ENCODE measurements at places on chromosomes 12 and 14. TPM values are rescaled to one million over a fixed set of nuclear protein-coding genes. Genes with fewer than 3 reads are reported as not detected.

Gene CHGA
- not detected for total RNA-seq

Gene ACOT4
- 0.61 TPM for total RNA-seq

DNA sequence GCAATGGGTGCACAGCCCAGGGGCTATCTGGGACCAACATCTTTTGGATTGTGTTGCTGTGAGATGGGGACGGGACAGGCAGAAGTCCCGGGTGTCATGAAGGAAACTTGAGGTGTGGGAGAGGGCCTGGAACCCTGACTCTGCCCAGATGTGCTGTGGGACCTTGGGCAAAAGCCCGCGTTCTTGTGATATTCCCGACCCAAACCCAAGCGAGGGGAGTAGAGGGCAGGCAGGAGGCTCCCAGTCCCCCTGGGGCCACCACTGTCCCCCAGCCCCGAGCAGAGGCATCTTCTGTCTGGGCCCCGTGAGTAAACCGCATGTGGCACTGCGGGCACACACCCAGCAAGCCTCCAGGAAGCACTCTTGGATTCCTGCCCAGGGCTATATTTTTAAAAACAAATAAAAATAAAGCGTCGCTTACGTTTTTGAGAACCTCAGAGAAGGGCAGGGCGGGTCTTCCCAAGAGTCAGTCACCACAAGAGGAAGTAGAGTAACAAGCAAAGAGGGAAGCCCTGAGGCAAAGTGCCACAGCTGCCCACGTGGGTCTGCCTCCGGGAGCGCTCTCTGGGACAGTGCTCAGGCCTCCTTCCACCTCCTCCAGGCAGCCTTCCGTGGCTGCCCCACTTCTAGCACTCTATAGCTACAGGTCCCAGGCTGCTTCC, 39.5 kb downstream of the BEGAIN start:
- peak; percentile 79 for DNase-seq

DNA sequence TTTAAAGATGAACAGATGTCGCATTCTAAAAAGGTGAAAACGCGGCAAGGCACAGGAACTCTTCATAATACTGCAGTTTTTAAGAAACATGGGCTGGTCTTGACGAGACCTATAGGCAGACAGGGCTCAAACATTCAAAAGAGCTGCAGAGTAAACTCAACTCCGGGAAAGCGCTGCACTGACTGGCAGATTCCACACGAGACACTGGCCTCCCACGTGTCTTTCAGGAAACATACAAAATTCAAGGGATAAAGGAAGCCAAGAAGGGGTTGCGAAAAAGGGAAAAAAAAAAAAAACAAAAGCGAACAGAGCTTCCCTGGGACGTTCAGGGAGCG, 614 bp upstream of the ARF6 start:
- no peak for DNase-seq

GRCh38 chr12:132554845-132555630, 55.3 kb downstream of the LRCOL1 start:
- DNase-seq, result no peak

DNA sequence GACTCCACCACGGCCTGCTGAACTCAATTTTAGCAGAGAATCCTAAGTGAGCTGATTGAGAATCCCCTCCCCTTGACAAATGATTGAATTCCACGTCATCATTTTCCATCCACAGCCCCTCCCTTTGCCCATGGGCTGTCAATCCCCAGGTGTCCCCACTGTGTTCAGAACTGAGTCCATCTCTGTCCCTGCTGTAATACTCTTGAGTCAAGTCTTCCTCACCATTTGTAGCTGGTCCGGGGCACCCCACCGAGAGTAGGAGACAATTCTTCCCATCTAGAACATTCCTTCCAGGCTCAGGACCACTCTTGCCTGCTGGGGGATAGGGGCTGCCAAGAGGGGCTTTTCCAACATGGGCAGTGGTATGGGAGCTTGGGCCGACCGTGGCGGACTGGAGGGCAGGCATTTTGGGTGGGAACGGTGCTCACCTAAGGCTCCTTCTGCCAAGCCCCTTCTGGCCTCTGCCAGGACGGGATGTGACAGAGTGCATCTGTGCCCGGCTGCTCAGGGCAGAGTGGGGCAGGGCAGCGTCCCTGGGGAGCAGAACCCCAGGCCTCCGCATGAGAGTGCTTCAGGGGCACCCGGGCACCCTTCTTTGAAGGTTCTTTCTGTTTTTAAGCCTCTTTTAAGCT, 218.1 kb upstream of the RTL1 start:
- DNase-seq, result no peak

GRCh38 chr12:24227551-24227950, 278.1 kb upstream of the SOX5 start:
- DNase-seq, result no peak
